ENCODE measurements at places on chromosomes 2 and 18.

DNA sequence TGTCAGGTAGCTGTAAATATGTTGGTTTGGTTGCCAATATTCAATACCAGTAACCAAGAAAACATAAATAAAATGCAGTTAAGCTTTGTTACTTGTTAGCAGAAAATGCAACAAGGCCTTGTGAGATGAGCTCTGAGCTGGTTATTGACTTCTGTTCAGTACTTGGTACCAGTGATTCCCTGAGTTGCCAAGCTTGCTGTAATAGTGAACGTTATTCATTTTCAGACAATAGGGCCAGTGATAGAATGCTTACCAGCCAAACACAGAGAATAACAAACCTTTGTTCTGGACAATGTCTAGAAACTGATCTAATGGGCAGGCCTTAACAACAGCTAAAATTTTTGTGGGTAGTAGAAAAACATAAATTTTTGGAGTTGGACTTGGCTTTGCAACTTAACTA is 29.5 kb downstream of the RASGRP3 start:
- DNase-seq, result no peak

DNA sequence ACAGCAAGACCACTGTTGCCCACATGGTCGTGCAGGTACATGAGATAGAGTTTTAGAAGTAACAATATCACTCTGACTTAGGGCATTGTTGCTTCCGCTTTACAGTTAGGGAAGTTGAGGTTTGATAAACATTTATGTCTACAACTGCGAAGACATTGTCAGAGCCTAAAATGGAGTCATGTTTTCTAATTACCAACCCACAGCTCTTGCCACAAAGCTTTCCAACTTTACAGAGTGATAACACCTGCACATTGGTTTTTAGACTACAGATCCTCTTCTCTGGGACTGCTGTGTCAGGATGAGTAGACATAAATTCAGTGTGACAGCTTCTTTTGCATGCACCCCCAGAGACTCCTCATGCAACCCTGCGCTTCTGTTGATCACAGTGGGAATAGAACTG is 119.0 kb downstream of the FEZ2 start:
- no peak for DNase-seq

- no peak for DNase-seq
These were observed 15.8 kb downstream of the TRAF3IP1 start for GRCh38 chr2:238336151-238336550.

GRCh38 chr18:6363216-6363615 is 51.5 kb downstream of the L3MBTL4 start:
- DNase-seq, result no peak

DNA sequence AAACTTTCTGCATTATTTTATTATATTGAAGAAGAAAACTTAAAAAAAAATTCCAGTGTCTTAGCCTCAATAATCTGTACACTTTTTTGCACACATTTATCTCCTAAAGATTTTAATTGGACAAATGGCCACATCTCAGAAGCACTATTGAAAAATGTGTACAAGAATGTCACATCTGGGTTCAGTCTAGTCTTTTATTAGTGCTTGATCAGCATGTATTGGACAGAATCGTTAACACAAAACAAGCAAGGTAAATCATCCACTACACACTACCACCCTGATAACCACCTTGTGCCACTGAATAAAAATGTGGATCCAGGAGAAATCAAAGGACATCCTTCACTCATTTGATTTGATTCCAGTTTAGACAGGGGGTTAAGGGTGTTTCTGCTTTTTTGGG is 554.8 kb downstream of the ARHGAP15 start:
- DNase-seq, result no peak

DNA sequence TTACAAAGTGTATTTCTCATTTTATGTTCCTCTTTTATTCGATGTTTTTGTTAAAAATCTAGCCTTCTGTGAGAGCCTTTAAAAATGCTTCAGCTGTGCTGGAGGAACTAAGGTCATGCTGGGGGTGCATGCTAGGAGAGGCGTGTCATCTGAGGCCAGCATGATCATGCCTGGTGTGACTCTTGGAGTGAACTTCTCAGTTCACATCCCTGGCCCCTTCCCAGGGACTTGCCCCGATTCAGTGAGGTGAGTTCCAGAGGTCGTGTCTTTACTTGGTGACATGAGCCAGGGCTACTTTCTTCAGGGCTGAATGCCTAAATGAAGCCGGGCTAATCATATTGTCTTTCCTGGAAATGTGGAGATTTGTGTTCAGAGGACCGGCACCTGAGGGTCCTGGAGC is 264.9 kb downstream of the MREG start:
- no peak for DNase-seq

DNA sequence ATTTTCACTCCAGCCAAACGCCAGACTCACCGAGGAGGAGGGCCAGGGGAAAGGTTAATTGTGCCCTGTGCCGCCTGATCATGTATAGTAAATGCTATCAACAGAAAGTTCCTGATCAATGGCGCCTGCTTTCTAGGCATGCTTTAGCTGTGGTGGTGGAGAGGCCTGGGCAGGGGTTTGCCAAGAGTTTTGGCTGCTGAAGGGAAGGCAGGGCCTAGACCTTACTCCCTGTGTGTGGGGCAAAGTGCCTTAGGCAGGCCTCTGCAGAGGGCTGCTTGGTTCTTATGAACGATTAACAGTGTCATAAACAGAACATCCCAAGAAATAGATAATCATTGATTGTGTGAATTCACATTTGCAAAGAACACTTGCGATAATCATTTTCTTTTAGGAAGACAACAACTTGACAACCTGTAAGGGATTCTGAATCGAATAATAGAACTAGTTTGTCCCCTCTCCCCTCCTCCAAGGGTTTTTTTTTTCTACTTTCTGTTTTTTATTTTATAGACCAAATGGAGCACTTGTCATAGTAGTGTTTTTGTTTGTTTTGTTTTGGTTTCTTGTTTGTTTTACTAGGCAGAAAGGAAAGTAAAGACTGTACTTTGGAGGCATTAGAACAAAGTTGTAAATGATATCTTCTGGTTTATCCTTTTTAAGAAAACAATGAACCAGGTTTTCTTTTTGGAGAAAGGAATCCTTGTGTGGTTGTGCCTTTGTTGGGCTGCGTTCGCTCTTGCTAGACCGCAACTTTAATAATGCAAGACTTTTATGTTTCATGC is 6.5 kb downstream of the TSHZ1 start:
- DNase-seq, result no peak

- DNase-seq, result no peak
These were observed 118.8 kb downstream of the FSHR start for GRCh38 chr2:49035481-49035880.

DNA sequence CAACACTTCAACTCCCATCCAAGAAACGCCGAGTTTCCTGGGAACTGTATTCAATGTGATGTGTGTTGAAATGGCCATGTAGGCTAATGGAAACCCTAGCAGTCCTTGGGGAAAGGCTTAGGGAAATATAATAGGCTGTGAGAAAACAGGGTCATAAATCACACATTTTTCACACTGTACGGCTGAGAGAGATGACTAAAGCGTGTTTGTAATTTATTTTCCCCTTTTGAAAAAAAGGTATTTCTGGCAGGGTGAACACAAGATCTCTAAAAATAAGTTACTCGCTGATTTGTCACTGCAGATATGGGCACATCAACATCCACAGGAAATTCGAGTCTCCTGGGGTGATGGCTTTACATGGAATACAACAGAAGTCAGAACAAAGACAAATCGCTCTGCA is 109.6 kb upstream of the ST6GAL2 start:
- DNase-seq, result no peak

DNA sequence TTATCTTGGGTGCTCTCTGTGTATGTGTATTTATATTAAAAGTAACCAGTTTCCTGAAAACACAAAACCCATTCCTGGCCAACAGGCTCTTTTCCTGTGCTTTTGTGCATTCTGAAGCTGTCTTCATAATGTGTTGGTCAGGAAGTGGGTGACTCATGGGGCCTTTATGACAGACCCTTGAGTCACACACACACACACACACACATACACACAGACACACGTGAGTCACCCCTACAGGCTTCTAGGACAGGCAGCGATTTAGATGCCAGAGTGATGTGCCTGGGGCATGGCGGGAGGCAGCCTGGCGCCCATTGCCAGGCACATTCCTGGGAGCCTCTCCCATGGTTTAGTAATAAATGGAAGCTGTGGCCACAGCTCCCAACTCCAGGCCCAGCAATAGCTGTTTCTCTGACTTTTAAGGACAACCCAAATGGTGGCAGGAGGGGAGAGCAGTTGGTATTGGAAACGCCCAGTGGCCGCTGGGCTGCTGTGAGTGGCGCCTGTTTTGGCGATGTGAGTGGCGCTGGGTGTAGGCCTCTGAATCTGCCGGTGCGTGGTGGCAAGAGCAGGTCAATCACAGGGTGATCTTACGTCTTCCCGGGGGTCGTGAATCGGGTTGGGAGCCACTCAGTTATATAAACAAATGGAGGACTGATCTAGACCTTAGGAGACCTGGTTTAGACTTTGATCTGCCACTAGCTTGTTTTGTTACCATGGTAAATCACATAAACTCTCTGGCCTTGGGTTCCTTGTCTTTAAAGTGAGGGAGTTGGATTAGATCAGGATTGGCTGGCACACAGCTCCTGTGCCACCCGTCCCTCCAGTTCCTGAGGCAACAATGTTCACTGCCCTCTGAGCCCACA is 150.7 kb upstream of the DLX2 start:
- no peak for DNase-seq

GRCh38 chr18:49166327-49166726 is 215.6 kb upstream of the SMAD7 start:
- no peak for DNase-seq

- no peak for DNase-seq
These were observed 733.6 kb upstream of the SALL3 start for GRCh38 chr18:78246050-78246449.

GRCh38 chr2:46298522-46299353 is 1.5 kb downstream of the EPAS1 start:
- DNase-seq, result no peak

GRCh38 chr2:238325694-238326093 is 5.4 kb downstream of the TRAF3IP1 start:
- DNase-seq, result no peak

- DNase-seq, result no peak
These were observed 6.3 kb downstream of the MYOM1 start for GRCh38 chr18:3213300-3214059.

DNA sequence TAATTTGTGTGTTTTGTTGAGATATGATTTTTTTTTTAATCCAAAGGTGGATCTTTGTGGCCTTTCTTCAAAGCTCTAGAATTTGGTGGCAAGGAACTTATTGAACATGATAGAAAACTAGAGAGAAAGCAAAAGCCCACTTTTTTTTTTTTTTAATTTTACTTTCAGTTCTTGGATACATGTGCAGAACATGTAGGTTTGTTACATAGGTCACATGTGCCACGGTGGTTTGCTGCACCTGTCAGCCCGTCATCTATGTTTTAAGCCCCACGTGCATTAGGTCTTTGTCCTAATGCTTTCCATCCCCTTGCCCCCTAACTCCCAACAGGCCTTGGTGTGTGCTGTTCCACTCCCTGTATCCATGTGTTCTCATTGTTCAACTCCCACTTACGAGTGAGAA is 135.9 kb downstream of the RHBDD1 start:
- no peak for DNase-seq

- no peak for DNase-seq
These were observed 77.3 kb downstream of the SRBD1 start for GRCh38 chr2:45533771-45534170.

DNA sequence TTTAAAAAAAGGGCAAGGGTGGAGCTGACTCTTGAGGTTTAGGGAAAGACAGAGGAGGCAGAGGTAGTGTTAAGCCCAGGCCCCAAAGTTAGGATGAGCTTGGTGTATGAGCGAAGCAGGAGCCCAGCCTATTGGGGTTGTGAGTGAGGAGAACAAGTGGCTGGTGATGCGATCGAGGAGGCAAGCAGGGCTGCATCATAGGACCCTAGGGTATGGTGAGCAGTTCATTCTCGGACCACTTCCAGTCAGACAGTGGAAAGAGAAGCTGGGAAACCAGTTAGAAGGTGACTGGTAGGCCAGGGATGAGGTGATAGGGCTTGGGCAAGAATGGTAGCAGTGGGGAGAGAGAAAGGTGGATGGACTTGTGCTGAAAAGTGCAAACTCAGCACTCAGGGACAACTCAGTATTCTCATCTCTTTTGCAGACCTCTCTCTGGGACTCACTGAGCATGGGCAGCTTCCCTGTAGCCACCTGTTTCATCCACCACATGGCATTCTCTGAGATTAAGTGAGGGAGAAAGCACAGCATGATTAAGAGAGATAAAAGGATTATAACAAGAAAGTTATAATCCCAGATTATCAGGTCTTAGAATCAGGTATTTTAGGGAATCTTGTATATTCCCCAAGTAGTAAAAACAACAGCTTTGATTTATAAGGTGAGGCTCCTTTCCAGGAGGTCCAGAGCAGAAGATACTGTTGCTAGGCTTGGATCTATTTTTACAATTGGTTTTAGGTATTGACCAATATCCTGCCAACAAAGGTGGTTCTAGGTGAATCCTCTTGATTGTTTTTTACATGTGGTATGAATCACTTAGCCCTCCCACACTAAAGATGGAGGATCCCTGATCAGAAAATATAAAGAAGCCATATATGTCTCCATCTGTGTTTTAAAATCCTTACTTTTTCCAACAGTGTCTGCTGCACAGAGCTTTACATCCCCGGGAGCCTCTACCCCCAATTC is 38.3 kb downstream of the XRCC5 start:
- no peak for DNase-seq

DNA sequence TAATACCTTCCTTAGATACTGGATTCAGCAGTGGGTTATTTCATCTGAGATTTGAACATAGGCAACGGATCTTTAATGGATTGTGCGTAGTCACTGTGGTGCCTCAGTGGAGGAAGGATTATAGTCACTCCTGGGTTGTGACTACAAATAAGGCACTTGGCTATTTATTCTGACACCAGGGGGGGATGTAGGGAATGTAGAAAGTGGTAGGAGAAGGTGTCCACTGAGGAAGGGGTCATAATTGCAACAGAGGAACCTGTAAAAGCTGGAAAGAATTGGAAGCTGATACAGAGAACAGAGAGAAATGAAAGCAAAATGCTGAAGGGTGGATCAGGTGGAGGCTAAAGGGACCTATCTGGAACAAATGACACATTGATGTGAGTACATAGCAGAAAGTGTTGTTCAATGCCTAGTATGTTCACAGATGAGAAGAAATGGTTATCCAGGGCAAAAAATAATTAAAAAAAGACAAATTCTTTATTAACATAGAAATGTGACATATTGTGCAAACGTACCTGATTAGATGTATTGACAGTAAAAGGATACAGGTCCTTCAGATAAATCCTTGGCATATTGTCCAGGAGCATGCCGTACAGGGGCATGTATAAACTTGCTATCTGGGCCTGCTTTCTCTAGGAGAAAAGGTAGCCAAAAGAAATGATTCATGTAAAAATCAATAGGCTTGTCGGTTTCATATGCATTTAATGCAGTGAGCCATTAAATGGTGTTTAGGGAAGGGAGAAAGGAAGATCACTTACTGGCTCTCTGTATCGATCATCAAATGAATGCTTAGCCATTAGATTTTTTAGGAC is 91.2 kb upstream of the CCDC195 start:
- no peak for DNase-seq

- no peak for DNase-seq
These were observed 50.5 kb downstream of the MRPL35 start for GRCh38 chr2:86249579-86250391.

Measured in activated CD8-positive, alpha-beta memory T cell treated with anti-CD3 and anti-CD28 coated beads for 1 hour (primary cell).